NCI-H1694 treated with DMSO at 0.1 percent for 48 hours (cell line): ENCODE measurements at places on chromosomes 2 and 18.

DNA sequence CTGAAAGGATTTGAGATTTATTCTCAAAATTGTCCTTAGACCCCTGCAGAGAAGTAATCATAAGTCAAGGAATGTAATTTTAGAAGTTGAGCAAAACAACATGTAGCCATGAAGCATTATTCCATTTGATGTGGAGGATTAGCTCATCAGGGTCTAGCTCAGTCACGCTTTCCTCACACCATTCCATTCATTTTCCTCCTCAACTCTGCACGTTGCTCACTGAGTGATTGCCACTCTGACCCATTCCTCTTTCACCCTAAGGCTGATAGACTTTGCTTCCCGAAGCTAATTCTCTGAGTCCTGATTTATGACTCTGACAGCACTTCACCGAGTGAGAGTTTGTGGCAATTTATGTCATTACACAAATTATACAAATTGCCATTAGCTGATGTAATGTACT is 820.6 kb upstream of the PIK3C3 start:
- DNase-seq, result no peak

- no peak for DNase-seq
Measured at GRCh38 chr2:10549195-10549594, 101.1 kb upstream of the ODC1 start.

DNA sequence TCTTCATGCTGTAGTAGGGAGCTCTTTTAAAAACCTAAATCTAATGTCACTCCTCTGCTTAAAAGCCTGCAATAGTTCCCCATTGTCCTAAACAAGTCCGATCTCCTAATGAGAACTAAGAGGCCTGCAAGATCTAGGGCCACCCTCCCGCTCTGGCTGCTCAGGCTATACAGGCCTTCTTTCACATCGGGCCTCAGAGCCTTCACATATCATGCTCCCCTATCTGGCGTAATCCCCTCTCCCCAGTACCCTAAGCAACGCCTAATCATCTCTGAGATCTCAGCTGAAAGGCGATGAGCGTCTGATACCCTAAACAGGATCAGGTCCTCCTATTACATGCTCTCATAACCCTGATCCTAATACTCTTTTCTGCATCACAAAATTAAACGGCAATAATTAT is 1.9 kb downstream of the MAP4K3 start:
- no peak for DNase-seq

- DNase-seq, result no peak
Measured at GRCh38 chr2:189454009-189454408, 12.7 kb downstream of the WDR75 start.

GRCh38 chr2:180676520-180677025 is 303.8 kb upstream of the UBE2E3 start:
- no peak for DNase-seq

DNA sequence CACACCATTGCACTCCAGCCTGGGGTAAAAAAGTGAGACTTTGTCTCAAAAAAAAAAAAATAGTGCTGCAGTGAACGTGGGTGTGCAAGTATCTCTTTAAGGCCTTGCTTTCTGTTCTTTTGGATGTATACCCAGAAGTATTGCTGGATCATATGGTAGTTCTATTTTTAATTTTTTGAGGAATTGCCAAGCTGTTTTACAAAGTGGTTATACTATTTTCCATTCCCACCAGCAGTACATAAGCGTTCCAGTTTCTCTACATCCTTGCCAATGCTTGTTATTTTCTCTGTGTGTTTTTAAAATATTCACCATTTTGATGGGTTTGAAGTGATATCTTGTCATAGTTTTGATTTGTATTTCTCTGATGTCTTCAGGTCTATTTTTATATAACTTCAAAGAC is 13.1 kb downstream of the ARMC9 start:
- DNase-seq, result no peak

DNA sequence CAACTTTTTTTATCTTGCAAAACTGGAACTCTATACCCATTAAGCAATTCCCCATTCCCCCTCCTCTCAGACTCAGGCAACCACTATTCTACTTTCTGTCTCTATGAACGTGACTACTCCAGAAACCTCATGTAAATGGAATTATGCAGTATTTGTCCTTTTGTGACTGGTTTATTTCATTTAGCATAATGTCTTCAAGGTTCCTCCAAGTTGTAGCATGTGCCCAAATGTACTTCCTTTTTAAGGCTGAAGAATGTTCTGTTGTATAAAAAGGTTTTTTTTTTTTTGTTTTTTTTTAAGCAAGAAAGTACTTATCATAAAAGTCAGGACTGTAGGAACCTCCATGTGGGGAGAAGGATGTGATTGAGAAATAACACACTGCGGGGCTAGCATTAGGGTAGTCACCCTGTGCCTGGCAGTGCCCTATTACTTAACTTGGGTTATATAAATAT is 262.9 kb upstream of the FBXO11 start:
- no peak for DNase-seq
